ENCODE measurements at places on chromosomes 1 and 21. TPM values are rescaled to one million over a fixed set of nuclear protein-coding genes. Genes with fewer than 3 reads are reported as not detected.

DNA sequence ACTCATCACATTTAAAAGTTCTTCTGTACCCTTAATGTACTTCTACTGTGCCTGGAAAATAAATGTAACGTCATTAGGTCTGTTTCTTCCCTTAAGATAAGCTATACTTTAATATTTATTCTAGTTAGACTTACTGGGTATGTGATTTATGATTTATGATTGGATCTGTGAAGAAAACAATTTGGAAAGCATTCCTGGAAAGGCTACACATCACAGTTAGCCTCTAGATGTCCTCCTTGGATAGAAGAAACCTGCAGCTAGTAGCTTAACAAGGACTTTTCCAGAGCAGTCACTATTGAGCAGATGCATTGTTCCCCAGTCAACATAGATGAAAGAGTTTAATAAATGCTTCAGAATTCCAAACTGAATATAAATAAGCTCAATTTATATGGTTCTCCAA lies 22.2 kb upstream of the ABL2 start:
- no peak for DNase-seq

GRCh38 chr1:189682591-189682990 lies 795.1 kb downstream of the BRINP3 start:
- no peak for DNase-seq

DNA sequence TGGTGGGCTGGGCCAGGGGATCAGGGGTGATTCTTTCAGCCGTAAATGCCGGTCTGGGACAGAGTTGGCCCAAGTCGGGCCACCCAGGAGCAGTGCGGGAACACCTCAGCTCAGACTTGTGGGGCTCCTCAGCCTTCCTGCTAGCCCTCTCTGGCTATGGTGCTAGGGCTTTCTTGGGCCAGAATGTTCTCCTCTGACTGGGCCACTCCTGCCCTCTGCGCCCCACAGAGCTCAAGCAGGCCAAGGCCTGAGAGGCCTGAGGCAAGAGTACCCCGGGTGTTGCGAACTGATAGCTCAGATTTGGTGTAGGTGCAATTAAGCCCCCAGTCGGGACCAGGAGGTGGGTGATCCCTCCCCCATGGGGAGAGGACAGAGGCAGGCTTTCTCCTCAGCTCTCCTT lies 51.8 kb downstream of the LGR6 start:
- no peak for DNase-seq

MXRA8 gene
- 35.2 TPM for total RNA-seq

GRCh38 chr1:67257173-67257535 lies 50.5 kb upstream of the IL12RB2 start:
- DNase-seq = no peak

SRGAP2 gene
- total RNA-seq = 34.2 TPM

DISC1 gene
- total RNA-seq = 7.4 TPM

DNA sequence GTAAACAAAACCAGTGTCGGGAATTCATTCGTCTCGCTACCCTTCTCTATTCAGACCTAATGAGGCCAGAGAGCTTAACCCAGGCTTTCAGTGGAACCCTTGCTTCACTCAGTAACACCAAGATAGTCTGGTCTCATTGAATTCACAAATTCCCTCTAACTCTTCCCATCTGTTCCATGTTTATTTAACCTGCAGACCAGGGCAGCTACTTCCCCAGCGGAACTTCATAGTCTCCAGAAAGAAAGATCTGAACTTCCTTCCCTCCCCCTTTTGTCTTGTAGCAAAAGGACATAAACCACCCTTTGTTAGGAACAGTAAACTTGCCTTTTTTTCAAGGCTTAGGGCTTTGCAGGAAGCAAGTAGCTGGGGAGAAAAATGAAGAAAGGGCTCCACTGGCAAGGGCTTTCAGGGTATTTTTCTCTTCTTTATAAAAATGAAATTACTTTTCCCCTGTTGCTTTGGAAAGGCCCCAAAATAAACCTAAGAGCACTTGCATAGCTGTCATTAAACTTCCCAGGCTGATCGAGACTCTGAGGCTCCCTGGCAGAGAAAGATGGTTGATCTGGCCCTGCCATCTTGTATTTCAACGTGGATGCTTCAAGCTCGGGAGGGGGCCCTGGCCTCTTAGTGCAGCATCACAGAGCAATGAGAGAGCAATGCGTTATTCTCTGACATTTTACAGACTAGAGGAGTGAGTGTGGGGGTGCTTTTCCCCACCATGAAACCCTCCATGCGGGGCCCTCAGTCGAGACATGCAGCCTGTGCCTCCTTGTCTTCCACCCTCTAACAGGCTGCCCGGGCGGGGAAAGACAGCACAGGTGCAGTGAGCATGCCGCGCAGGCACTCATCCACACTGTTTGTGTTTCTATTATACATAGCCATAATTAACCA lies 30.0 kb downstream of the MIS18A start:
- peak; percentile 58 for DNase-seq

DNA sequence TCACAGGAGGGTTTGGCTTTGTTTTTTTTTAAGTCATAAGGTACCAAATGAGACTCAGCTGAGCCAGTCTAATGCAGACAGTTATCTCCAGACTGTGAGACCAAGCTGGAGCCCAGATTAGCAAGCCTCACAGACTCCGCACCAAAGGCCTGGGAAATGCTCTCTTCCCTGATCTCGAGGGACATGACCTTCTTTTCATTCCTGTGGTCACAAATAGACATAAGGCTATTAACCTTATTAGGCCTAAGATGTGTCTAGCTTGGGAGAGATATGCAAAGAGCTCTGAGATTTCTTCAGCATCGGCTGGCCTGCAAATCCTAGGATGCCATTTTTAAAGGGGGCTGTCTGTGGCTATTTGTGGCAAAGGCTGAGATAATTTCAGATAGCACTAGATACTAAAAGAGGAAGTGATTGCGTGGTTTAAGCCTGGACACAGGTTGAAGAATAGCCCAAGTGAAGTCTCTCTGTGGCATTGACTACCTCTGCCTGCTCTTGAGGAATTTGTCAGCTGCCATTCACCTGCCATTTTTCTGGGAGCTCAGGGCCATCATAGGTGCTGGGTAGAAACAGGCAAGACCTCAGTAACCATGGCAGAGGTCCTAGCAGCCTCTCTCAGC lies 301.3 kb downstream of the SIPA1L2 start:
- DNase-seq = no peak

GRCh38 chr1:84488107-84488506 lies 9.0 kb downstream of the RPF1 start:
- DNase-seq = no peak

- no peak for DNase-seq
Observed at GRCh38 chr1:245678860-245679411, 524.2 kb downstream of the KIF26B start.

MTARC1 gene
- total RNA-seq = 3.4 TPM

FCN3 gene
- total RNA-seq = 46.0 TPM

HES3 gene
- not detected for total RNA-seq

TMPRSS3 gene
- not detected for total RNA-seq

DNA sequence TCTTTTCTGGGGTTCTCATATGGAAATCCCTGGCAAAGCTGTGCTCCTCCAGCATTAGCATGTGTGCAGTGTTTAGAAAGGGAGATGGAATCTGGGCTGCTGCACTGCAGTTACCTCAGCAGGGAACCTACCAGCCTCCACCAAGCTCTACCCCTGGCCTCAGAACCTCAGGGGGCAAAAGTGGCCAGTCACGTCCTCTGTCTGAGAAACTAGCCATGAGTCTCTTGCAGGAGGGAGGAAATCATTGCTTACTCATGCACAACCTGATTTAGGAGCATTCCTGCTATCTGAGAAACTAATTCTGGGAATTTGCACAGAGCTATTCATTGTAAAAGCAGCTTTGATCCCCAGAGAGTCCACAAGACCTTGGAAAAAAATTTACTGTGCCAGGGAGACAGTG lies 80.6 kb upstream of the IPO9 start:
- DNase-seq = no peak

GRCh38 chr1:238439511-238439910 lies 548.8 kb upstream of the ZP4 start:
- DNase-seq = no peak

- no peak for DNase-seq
Observed at GRCh38 chr1:66276218-66276617, 257.7 kb upstream of the SGIP1 start.

- DNase-seq = no peak
Observed at GRCh38 chr21:26528882-26529281, 44.2 kb downstream of the CYYR1 start.

EFNA3 gene
- 1.3 TPM for total RNA-seq
